ENCODE measurements at places on chromosomes 6 and 20. TPM values are rescaled to one million over a fixed set of nuclear protein-coding genes. Genes with fewer than 3 reads are reported as not detected.

DNA sequence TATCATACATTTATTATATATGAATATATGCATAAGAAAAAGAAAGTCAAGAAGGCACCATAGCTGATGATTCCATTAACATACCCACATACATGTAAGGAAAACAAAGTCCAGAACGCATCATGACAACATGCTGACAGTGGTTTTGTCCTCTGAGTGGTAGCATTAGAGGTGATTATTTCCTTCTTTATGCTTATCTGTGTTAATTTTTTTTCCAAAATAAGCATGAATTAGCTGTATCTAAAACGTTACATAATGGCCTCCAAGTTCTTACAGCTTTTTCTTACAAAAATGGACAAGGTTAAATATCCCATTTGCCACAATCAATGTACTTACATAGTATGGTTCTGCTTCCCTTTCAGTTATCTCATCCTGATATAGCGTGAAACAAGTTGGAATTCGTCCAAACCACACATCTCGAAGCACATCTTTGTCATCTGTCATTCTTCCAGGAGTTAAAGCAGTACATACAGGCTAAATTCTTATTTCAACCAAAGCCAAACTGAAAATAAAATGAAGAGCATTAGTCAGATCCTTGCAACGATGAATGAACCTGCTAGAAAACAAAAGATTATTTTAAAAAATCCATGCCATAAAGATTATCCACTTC, 9.7 kb downstream of the ATG5 start:
- no peak for DNase-seq

Gene DLL1
- total RNA-seq, result 53.7 TPM

Gene SIRPB2
- 4.4 TPM for total RNA-seq

Gene ULBP3
- total RNA-seq, result 2.4 TPM
